ENCODE measurements at places on chromosomes 16 and 17. TPM values are rescaled to one million over a fixed set of nuclear protein-coding genes. Genes with fewer than 3 reads are reported as not detected.

- no peak for DNase-seq
Measured at GRCh38 chr17:50059759-50060273, 3.9 kb downstream of the ITGA3 start.

DNA sequence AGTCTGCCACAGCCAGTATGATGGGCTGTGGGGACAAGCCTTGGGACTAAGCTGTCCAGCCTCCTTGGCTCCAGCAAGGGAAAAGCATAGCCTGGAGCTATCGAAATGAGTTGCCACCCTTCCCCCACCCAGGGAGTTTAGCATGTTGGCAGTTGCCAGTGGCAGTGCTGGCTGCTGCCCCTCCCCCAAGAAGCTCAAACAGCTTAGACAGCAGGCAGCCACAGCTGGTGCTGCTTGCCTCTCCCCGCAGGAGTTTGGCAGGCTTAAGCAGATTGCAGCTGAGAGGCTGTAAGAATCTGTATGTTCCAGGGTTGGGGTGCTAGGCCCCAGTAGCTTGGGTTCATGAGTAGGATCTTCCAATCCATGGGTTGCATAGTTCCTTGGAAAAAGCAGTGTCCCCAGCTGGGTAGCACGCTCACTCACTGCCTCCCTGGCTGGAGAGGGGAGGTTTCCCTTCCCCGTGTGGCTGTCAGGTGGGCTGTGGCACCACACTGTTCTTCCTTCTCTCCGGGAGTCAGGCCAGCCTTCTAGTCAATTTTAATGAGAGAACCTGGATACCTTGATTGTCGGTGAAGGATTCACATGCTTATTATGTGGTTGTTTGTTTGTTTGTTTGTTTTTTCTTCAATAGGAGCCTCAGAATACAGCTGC lies 506.1 kb downstream of the CDH11 start:
- DNase-seq = no peak

- no peak for DNase-seq
Measured at GRCh38 chr17:31902693-31903092, 1.2 kb upstream of the UTP6 start.

GRCh38 chr17:76625496-76625895 lies 18.1 kb downstream of the ST6GALNAC1 start:
- DNase-seq = no peak

DNA sequence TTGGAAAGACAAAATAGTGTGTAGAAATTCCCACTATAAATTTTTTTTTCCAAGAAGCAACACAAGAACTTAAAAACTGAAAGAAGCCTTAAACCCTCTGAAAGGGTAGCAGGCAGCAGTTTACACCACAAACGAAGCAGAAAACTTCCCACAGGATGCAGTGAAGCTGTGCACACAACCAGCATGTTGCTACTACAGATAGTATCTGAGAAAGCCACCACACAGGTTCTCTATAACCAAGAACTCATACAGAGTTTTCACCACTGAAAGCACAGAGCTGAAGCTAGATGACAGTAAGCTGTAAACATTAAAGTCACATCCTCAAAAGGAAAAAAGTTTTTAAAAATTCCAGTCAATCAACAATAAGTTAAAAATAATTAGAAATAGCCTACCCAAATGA lies 333.6 kb upstream of the MON1B start:
- DNase-seq = no peak

- DNase-seq = no peak
Measured at GRCh38 chr16:81818905-81819304, 39.8 kb downstream of the PLCG2 start.

GRCh38 chr16:58105631-58106030 lies 23.6 kb downstream of the CFAP20 start:
- no peak for DNase-seq

- no peak for DNase-seq
Measured at GRCh38 chr16:29876594-29877249, 13.7 kb upstream of the CDIPT start.

GRCh38 chr17:4704991-4705390 lies 1.1 kb upstream of the PELP1 start:
- no peak for DNase-seq

DNA sequence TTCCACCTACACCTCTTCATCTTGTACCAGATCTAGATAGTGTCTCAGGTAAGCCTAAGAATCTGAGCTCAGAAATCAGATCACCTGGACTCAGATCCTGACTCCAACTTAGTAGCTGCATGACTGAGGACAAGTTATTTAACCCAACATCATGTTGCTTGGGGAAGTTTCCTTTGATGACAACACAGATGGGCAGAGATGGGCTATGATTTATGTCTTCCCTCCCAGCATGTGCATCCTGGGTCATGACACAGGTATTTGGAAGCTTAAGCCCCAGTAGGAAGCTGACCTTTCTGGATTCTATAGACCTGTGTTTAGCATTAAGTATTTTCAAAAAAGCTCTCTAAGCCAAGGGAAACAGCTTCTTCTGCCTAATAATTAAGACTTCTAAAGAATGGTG lies 12.4 kb upstream of the HEATR6 start:
- no peak for DNase-seq

GRCh38 chr16:70752426-70752825 lies 48.5 kb downstream of the VAC14 start:
- no peak for DNase-seq

- DNase-seq = no peak
Measured at GRCh38 chr17:58352596-58353388, 791 bp upstream of the SUPT4H1 start.

GRCh38 chr17:44916781-44917241 lies 1.5 kb upstream of the GFAP start:
- no peak for DNase-seq

GRCh38 chr16:56424791-56425438 lies 430 bp downstream of the AMFR start:
- no peak for DNase-seq

DNA sequence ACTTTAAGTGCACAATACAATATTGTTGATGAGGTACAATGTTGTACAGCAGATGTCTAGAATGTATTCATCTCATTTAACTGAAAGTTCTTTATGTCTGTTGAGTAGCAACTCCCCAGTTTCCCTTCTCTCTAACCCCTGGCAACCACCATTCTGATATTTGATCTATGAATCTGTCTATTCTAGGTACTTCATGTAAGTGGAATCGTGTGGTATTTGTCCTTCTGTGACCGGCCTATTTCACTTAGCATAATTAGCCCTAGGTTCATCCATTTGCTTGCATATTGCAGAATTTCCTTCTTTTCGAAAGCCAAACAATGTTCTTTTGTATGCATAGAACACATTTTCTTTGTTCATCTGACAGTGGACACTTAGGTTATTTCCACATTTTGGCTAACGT lies 10.8 kb downstream of the RGS9 start:
- DNase-seq = no peak

GRCh38 chr17:62760059-62760944 lies 47.8 kb downstream of the MARCHF10 start:
- no peak for DNase-seq

GRCh38 chr17:76497699-76497978 lies 3.6 kb downstream of the RHBDF2 start:
- no peak for DNase-seq

DNA sequence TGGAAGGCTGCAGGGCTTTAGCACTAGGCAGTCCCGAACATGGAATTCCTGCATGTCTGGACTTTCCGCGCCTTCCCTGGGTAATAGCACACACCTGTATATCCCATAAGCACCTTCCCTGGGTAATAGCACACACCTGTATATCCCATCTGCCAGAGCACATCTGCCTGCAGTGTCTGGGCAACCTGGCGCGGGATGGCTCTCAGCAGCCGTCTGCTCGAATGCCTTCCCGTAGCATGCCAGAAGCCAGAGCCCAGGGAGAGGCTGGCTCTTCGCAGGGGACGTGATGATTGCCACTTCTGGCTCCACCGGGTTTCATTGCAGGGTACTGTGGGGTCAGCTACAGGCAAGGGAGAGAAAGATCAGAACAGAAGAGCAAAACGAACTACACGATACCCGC lies 21.3 kb downstream of the MBTPS1 start:
- DNase-seq = no peak

- no peak for DNase-seq
Measured at GRCh38 chr17:81868674-81869220, 2.4 kb downstream of the ARHGDIA start.

DNA sequence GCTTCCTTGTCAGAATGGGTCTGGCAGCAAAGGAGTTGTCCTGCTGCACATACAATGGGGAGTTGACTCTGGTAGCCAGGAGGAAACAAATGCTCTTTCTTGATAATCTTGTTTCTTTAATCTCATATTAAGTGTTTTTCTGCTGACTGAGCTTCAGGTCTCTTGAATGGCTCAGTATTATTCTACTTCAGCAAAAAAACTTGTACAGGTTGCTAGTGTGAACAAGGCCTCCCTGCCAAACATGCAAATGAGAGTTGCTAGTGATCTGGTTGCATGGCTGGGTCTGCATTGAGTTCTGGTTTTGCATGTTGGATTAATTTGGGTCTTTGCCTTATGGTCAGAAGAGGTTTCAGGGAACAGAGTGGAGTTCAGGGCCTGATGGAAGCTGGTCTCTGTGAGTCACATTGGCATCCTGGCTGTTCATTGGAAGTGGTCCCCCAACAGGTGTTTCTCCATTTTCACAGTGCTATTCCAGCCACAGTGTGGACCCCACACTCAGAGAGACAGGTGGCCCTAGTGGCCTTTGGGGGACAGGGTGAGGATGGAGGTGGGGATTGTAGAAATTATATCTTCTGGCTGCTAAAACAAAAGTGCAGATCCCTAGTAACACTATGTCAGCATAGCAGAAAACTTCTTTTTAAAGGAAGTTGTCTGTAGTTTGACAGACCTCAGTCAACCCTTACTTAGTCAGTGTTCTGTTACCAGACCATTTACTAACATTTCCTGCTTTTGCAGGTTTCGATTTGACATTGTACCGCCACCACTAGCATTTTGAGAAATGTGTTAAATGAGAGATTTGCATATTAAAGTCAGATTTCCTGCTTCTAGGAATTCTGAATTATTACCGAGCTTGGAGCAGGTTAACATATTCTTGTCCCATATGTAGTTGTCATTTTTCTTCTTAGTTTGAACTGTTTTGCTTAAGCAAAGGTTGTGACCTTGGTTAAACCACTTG lies 47.1 kb downstream of the EPN2 start:
- no peak for DNase-seq

DNA sequence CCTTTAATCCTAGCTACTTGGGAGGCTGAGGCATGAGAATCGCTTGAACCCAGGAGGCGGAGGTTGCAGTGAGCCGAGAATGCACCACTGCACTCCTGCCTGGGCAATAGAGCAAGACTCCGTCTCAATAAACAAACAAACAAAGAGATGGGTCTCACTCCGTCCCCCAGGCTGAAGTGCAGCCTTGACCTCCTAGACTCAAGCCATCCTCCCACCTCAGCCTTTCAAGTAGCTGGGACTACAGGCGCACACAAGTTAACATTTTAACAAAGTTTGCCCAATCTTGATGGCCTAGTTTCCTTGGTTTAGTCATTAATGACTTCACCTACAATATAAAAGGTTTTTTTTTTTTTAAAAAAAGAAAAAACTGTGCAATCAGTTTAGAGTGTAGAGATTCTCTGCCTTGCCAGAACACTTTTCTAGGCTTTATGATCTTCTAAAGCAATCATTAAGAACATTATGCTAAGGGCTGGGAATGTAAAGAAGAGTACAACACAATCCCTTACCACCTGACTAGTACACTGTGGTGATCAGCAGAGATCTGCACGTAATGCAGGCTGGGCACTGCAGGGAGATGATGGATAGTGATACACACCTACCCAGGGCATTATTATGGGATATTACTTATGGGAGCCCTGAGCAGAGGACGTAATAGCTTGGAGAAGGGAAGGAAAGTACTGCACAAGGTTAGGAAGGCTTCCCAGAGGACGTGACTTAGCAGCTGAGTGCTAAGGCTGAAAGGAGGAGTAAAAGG lies 6.9 kb downstream of the GOT2 start:
- no peak for DNase-seq

DNA sequence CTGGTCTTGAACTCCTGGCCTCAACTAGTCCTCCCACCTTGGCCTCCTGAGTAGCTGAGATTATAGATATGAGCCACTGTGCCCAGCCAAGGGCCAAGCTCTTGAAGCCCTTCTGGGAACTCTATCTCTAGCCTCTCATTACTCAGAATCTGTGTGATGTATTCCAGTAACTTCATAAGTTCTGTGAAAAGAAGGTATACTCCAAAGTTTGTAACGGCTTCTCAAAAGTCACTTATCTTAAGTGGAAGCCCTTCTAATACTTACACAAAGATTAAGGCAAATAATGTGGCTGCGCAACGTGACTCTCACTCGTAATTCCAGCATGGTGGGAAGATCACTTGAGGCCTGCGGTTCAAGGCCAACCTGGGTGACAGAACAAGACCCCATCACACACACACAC lies 19.1 kb upstream of the ATP6V0C start:
- no peak for DNase-seq

GRCh38 chr16:56204816-56205215 lies 13.5 kb downstream of the GNAO1 start:
- DNase-seq = no peak

DNA sequence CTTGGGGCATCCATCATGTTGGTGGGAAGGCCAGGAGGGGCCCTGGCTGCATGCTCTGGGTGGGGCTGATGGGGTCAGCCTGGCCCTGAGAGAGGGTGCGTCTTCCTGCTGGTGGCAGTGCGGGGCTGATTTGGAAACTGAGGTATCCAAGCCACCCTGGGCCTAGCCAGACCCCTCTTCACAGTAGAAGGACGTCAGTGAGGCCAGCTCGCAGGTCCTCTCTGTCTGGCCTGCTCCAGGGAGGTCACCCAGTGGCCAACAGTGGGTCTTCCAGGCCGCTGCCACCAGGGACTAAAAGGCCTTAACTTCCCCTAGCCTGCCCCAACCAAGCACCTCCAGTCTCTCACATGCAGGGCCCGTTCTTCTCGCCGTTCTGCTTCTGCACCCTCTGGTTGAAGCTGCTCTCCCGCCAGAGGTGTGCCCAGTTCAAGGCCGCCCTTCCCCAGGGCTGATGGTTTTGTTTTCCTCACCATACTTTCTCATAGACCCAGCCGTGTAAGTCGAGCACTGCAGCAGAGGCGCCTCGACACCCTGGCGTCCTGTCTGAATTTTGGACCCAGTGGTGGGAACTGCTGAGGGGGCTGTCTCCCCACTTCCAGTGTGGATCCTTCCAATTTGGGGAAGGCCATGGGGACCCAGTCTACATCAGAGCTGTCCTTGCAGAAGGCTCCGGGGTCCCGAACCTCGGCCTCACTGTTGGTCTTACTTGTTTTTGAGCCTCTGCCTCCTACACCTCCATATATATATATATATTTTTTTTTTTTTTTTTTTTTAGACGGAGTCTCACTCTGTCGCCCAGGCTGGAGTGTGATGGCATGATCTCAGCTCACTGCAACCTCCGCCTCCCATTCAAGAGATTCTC lies 42.9 kb upstream of the CDC42EP4 start:
- peak; percentile 56 for DNase-seq

GRCh38 chr17:7217113-7217987 lies 2.3 kb downstream of the DLG4 start:
- DNase-seq = no peak

- DNase-seq = no peak
Measured at GRCh38 chr16:81602792-81603191, 158.2 kb downstream of the CMIP start.

The ITGA2B gene
- total RNA-seq = 0.48 TPM

The PRPF8 gene
- total RNA-seq = 186 TPM

The IQCK gene
- 21.6 TPM for total RNA-seq

The MYO15A gene
- total RNA-seq = 0.49 TPM

The CFAP20 gene
- total RNA-seq = 85.4 TPM

The PHB1 gene
- total RNA-seq = 92.5 TPM

The HSF5 gene
- total RNA-seq = not detected

The KRT32 gene
- 18.0 TPM for total RNA-seq

The MYL11 gene
- not detected for total RNA-seq

The TVP23A gene
- not detected for total RNA-seq

The CHP2 gene
- 102 TPM for total RNA-seq

The DNAAF1 gene
- total RNA-seq = not detected

The SLC38A8 gene
- total RNA-seq = not detected

The CA4 gene
- total RNA-seq = not detected

The MYH1 gene
- not detected for total RNA-seq

The NPIPB13 gene
- total RNA-seq = 12.8 TPM

Data from suprapubic skin (tissue), 4 donors.